ENCODE measurements at places on chromosomes 13 and 19.

GRCh38 chr13:23817830-23818229, 71.4 kb downstream of the MIPEP start:
- no peak for DNase-seq

- DNase-seq, result no peak
These were observed 184.1 kb downstream of the ZNF536 start for GRCh38 chr19:30556230-30556711.

DNA sequence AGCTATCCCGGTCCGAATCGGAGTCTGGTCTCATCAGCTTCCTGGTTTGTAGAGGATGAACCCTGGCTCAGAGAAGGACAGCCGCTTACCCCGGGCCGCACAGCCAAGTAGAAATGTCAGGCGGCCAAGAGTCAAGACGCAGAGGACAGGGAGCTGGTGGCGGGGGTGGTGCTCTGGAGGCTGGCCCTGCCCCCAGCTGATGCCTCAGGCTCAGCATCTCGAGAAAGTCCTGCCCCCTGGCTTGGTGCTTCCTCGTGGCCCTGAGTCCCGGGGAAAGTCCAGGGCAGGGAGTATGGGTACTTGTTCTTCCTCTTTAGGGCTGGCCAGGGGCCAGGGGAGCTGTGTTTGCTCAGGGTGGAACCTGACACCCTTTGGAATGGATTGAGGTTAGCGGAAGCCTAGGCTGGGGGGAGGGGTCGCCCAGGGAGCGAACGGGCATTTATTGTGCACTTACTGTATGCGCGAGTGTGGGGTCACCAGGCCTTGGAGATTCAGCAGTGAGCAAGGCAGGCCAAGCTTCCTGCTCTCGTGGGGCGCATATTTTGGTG, 2.2 kb downstream of the TJP3 start:
- no peak for DNase-seq

DNA sequence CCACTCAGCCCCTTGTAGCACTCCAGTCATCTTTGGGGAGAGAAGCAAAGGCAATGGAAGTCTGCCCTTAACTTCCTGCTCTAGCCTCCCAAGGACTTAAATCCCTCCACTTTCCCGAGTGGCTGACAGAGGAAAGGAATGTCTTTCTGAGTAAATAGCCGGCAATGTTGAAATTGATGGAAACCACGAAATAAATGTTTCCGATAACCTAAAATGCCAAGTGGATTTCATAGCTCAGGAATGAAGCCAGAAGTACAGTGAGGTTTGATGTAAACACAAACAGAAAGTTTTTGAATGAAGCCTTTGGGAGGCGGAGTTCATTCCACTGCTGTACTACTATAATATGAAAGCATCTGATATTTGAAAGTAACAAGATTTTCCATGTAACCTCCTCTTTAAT, 14.0 kb upstream of the TBC1D4 start:
- DNase-seq, result no peak

DNA sequence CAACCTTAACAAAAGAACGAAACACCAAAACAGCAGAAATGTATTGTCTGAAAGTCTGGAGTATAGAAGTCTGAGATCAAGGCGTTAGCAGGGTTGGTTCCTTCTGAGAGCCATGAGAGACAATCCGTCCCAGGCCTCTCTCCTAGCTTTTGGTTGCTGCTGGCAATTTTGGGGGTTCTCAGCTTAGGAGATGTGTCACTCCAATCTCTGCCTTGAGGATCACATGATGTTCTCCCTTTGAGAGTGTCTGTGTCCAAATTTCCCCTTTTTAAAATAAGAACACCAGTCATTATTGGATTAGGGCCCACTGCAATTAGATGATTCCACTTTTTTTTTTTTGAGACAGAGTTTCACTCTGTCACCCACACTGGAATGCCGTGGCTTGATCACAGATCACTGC, 10.1 kb downstream of the KCNN1 start:
- DNase-seq, result no peak

- DNase-seq, result no peak
These were observed 1.6 kb downstream of the LATS2 start for GRCh38 chr13:21059641-21060337.

DNA sequence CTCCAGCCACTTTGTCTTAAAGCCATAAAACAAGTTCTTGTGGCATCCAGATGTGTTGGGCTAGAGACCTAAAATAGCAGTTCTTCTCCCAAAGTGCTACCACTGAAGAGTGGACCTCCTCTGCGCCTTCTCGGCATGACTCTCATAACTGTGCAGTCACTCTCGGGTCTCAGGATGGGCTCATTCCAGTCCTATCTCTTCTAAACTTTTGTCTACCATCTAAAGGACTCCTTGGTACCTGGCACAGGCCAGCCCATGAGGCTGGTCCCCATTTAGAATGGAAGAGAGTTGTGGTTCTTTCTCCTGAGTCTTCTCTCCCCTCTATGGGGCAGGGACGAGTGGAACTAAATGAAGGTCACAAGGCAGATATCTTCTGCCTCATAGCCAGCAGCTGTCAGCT, 272.0 kb upstream of the TMTC4 start:
- DNase-seq, result no peak

DNA sequence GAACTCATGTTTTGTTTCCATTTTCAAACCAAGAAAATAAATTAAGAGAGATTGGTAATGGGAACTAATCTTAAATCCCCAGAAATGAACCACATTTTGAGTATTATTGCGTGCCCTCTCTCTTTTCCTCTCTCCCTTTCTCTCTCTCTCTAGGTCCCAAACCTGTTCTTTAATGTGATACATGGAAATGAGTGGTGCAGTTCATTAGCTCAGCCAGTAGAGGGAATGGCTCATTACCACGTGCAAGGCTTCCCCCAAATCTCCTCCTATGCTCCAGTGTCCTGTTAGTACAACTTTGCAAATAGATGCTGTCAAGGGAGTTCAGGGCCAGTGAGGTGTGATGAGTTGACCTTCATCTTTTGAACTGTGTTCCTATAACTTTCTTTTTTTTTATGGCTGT, 178.4 kb downstream of the FGF9 start:
- DNase-seq, result no peak

GRCh38 chr19:39104186-39104596, 20.0 kb downstream of the ACP7 start:
- DNase-seq, result no peak

- DNase-seq, result no peak
These were observed 27.4 kb upstream of the ZNF536 start for GRCh38 chr19:30344446-30345425.

- DNase-seq, result no peak
These were observed 250.7 kb downstream of the DCT start for GRCh38 chr13:94228763-94229162.

DNA sequence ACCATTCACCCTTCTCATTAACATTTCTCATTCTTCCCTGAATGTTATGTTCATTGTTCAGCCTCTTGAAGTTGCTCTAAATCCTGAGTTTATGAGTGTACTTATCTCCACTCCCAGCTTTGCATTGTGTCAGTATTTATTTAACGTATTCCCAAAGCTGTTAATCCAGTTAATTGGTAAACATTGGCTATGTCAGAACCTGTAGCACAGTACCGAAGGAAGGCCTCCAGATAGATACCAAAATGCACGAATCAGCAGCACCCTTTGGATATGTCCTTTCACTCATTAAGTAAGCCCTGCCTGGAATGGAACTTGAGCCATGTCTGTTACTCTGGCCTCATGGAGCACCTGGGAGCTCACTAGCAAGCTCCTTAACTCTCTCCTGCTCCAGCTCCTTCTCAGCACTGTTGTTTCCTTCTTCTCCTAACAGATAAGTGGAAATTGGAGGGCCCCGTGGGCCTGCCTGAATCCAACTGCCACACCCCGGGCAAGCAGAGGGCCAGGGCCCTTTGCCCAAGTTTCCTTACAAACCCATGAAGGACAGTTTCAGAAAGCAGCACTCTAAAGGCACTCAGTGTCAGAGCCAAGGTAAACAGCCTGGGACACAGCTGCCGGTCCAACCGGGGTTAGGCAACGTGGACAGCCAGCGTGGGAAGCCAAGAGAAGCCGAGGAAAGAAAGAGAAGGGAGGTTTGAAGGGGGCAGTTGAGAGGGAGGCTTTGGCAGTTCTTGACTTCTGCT, 155.0 kb upstream of the SERP2 start:
- no peak for DNase-seq

DNA sequence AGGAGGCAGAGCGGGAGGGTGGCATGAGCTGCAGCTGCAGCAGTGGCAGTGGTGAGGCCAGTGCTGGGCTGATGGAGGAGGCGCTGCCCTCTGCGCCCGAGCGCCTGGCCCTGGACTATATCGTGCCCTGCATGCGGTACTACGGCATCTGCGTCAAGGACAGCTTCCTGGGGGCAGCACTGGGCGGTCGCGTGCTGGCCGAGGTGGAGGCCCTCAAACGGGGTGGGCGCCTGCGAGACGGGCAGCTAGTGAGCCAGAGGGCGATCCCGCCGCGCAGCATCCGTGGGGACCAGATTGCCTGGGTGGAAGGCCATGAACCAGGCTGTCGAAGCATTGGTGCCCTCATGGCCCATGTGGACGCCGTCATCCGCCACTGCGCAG, 2.0 kb downstream of the EGLN2 start:
- DNase-seq, result no peak
